T-helper 9 cell (primary cell): ENCODE measurements at places on chromosomes 16 and 17.
A peak's percentile ranks its signal among the peaks of the same experiment; 100 is the strongest.

GRCh38 chr16:2366660-2367309, 26.3 kb upstream of the ABCA3 start:
- DNase-seq: no peak

DNA sequence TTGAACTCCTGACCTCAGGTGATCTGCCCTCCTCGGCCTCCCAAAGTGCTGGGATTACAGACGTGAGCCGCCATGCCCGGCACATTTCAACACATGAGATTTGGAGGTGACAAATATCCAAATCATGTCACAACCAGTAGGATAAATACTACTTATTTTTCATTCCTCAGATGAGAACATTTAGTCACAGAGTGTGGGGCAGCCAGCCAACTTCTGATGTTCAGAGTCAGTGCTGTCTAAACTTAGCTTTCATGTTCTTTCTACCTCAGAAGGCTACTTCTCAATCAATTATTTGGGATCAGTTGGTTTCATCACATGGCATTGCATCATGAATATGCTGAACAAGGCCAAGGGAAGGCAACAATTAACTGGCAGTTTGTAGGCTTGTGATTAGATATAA, 134.5 kb downstream of the CDH13 start:
- no peak for DNase-seq

DNA sequence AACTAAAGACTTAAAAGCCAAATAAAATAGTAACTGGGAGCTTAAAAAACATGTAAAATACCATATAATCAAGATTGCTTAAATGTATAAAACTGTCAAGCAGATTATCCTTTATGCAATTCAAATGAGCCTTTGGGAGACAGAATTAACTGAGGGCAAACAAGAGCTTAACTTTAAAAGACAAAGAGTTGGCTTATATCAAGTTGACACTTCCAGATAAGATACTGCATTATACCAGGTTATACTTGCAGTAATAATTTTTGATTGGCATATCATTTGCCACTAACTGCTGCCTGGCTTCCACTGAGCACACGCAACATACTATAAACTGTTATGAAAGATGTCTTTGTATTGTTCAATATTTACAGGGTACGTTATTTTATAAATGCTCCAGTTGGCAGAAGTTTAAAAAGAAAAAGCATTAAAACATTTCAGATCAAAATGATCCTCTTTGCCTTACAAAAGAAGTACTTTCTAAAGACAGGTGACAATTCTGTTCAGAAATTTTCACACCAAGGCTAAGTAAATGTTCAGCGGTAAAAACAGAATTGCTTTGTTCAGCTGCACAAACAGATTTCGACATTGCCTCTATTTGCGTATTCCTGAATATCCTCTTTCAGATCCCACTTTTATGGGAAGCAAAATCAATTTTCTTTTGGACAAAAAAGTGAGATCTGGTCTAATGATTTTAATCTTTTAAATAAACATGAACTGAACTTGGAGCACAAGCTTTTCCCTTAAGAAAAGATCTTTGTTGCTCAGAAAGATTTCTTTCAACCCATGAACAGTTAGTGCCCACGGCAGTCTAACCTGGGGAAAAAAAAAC, 50.7 kb downstream of the TOX3 start:
- no peak for DNase-seq

DNA sequence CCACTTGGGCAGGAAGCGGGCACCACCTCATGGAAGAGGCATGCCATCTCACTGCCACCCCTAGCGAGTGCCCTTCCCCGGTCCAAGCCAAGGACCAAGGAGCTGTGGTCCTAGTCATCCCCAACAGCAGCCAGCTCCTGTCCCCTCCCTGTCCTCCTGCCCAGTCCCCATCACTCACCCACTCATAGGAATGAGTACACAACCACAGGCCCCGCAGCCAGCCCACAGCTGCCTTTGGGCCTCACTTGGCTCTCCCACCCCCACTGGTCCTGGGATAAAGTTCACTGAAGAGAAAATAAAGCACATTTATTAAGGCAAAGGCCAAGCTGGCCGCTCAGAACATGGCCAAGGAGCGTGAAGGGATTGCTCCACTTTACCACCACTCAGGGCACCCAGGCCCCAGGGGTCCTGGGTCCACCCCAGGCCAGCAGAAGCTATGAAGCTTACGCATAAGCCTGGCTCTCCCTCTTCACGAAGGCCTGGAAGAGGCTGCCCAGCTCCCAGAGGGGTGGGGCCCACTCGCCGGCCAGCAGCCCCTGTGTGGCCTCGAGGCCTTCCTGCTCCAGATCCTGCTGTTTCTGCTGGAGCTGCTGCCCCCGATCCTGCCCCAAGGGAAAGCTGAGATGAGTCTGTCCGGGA, 3.6 kb downstream of the SCRN2 start:
- DNase-seq: no peak

DNA sequence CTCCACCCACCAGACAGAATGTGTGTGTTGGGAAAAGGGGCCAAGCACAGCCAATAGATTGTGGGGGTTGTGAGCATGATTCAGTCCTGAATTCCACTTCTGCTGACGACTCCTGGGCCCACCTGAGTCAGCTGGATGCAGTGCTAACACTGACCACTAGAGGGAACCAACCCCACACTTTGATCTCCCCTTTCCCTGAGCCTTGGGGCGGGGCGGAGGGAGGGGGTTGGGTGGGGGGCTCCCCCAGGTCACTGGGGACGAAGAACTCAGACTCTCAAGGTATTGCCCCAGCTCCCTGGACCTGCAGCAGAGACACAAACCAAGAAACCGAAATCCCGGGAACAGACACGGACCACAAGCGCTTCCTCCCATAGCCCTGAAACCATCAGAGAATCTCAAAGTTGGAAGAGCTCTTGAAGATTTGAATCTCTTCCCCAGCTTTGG, 621 bp upstream of the CSHL1 start:
- peak; percentile 60 for DNase-seq

DNA sequence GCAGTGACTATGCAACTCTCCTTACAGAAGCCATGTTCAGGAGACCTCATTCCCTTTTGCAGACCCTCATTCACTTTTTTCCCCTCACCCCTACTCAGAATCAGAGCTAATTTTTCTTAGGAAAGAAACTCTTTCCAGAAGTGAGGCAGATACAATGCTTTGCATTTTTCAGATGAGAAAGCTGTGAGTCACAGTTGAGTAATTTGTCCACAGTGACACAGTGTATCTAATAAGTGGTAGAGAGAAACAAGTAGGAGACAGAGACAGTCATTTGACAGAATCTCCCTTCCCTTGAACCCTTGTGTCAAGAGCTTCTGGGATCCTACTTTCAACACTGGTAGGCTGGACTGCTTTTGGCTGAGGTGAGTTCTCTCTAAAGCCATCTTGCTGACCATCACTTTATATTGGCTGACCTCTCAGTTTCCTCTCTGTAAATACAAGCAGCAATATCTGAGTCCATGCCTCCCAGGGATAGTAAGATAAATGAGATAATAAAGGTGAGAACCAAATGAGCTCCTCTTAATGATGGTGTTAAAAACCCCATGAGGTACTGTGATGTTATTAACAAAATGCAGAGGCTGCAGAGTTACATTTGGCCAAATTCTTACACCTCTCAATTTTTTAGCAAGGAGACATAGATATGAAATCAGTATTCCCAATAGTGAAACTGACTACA, 130.8 kb downstream of the CA10 start:
- DNase-seq: no peak

GRCh38 chr17:48514477-48514876, 16.3 kb downstream of the HOXB1 start:
- no peak for DNase-seq

GRCh38 chr17:57755480-57756070, 10.5 kb upstream of the CCDC182 start:
- no peak for DNase-seq

GRCh38 chr17:15031975-15032374, 233.2 kb downstream of the PMP22 start:
- DNase-seq: no peak

DNA sequence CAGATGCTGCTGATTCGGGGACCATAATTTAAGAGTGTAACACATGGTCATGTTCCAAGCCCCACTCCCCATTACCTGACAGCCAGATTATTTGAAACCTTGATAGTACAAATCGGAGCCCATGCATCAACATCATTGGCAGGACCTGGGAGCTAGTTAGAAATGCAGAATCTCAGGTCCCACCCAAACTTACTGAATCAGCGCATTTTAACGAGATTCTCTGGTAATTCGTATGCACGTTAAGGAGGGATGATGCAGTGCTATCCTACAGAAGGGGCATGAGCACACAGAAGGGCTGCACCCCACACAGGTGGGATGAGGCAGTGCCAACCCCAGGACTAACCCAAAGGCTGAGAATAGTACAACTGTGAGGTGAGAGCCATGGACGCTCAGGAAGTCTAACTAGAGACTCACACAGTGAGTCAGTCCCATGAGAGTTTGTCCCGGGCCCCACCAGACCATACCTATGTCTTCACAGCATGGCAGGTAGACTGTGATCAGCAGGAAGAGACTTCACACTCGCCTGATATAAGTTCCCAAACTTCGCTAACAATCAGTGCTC, 64.9 kb downstream of the ZNF18 start:
- DNase-seq: no peak

DNA sequence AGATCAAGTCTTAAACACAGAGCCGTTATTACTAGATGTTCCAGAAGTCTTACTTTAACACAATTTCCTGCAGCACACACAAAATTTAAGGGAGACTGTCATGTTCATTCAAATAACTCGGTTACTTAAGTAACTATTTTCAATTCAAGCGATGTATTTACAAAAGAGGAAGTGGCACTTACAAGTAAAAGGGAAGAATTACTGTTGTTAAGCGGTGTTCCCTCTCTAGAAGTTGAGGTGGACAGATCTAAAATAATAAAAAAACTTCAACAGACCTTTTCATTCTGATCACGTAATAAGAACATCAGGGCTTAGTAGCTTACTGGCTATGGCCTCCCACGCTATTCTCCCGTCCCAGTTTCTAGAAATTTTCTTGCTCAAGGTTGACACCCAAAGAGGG, 26.2 kb upstream of the TXNDC11 start:
- no peak for DNase-seq

- DNase-seq: no peak
Observed at GRCh38 chr16:81627024-81627423, 152.1 kb upstream of the PLCG2 start.

GRCh38 chr16:90043526-90043925, 24.3 kb upstream of the DBNDD1 start:
- DNase-seq: no peak

- no peak for DNase-seq
Observed at GRCh38 chr17:36545077-36545464, 352 bp downstream of the GGNBP2 start.

- DNase-seq: no peak
Observed at GRCh38 chr16:11310997-11311561, 29.9 kb upstream of the PRM1 start.

- DNase-seq: no peak
Observed at GRCh38 chr17:57090560-57091185, 5.6 kb downstream of the AKAP1 start.

- DNase-seq: no peak
Observed at GRCh38 chr16:48124266-48124665, 31.5 kb downstream of the ABCC12 start.

GRCh38 chr17:58995247-58995940, 111.3 kb downstream of the TRIM37 start:
- DNase-seq: no peak

DNA sequence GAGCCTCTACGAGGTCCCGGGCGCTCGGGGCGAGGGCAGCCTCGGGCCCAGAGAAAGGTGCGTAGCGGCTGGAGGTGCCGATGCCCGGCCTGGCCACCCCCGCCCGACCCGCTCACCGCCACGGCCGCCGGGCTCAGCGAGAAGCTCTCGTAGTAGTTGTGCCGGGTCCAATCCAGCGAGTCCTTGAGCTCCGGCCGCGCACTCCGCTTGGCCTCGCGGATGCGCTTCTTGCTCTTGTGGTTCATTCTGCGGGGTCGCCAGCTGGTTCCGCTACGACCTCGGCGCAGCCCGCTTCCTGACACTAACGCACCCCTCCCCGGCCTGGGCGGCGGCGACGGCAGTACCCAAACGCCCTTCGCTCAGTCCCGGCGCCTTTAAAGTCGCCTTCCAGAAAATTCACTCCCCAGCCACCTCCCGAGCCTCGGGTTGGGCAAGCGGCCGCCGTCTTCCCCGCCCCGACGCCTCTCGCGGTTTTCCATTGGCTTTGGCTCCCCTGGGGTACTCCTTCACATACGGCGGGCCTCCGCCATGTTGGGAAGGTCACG, at the start of gene JMJD6:
Gene JMJD6, minus strand, starts transcription at position 376 of the 545 bp plus-strand sequence. Its CDS starts 131 bp downstream, at position 245.
- no peak for DNase-seq

- no peak for DNase-seq
Observed at GRCh38 chr16:86180244-86180643, 281.3 kb downstream of the IRF8 start.

DNA sequence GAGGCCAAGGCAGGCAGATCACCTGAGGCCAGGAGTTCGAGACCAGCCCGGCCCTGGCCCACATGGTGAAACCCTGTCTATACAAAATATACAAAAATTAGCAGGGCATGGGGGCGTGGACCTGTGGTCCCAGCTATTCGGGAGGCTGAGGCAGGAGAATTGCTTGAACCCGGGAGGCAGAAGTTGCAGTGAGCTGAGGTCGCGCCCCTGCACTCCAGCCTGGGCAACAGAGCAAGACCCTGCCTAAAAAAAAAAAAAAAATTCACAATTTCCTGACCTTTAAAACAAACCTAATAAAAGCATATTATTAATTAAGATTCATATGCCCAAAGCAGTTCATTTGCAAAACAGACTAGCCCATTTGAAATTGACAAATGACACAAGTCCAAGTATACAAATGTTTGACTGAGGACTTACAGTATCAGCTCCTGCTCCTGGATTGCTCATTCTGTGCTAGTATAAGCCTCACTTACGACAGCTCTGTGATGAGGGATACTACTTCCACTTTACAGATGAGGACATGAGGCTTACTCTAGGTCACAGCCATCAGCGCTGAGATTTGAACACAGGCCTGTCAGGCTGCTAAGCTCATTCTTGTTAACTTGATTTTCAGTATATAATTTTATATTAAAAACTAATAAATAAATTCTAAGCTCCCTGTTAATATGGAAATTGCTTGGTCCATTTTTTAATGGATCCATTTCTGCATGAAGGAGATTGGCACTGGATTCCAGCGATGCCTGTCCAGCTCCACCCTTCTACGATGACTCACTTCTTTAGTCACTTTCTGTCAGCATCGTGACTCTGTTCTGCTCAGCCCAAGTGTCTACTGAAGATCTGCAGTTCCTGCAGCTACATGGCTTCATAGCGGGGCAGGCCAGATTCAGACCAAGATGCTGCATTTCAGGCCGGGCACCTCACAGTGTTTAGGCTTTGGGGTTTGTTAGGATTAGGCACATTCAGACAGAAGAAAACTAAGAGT, 88.2 kb downstream of the WDR59 start:
- DNase-seq: no peak

DNA sequence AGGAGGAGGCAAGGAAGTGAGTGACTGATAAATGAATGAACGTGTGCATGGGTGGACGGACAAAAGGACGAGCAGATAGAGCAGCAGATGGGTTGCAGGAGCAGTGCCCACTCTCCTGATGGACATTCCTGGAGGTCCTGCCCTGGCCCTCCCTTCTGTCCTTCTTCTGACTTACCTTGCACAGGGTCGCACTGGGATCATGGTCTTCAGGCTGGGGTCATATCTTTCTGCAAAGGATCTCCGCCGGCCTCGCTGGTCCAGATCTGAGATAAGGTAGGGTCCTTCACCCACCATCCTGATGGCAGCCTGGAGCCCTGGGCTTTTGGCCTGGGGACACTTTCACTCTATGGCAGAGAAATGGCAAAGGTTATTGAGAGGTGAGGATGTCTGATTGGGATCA, 9.7 kb downstream of the ABCC12 start:
- DNase-seq: no peak
